ENCODE measurements at places on chromosomes 3 and 15.

- no peak for DNase-seq
These were observed 28.3 kb upstream of the BHLHE40 start for GRCh38 chr3:4950948-4951347.

- DNase-seq: no peak
These were observed 177.7 kb downstream of the OR4M2 start for GRCh38 chr15:22258009-22258397.

- no peak for DNase-seq
These were observed 494.0 kb upstream of the TGFBR2 start for GRCh38 chr3:30112411-30112810.

- DNase-seq: no peak
These were observed 83.3 kb downstream of the SEC22A start for GRCh38 chr3:123285066-123285465.

DNA sequence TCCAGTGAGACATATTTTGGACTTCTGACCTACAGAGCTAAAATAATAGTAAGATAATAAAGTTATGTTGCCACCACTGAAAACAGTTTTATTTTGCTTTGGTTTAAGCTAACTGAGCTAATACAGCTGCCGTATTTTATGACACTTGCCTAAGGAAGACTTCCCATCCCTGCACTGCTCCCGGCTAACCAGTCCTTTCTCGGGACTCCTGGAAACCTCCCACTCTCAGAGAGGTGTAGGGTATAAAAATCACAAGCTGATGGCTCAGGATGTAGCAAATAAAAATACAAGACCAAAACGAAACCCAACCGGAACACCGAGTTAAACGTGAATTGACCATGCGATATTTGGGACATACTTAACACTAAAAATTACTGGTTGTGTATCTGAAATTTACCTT is 448 bp upstream of the KBTBD12 start:
- DNase-seq: no peak

Measured in HS-27A (cell line).